ENCODE measurements at places on chromosomes 12 and 14.

- DNase-seq, result no peak
Observed at GRCh38 chr14:53620890-53621289, 335.7 kb downstream of the BMP4 start.

DNA sequence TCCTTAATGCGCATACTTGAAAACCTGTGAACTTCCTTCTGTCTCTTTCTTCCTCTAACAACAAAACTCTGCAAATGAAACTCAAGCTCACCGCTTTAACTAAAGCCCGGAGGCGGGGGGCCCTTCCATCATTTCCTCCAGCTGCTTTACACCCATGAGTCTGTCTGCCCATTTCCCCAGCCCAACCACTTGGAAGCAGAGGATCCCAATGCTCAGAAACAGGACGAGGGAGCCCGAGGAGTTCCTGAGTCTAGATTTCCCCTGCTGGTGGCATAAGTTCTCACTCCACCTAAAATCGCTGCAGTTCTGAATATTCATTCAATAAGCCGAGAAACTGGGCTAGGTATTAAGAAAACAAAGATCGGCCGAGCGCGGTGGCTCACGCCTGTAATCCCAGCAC, 30.8 kb downstream of the GPR19 start:
- no peak for DNase-seq

DNA sequence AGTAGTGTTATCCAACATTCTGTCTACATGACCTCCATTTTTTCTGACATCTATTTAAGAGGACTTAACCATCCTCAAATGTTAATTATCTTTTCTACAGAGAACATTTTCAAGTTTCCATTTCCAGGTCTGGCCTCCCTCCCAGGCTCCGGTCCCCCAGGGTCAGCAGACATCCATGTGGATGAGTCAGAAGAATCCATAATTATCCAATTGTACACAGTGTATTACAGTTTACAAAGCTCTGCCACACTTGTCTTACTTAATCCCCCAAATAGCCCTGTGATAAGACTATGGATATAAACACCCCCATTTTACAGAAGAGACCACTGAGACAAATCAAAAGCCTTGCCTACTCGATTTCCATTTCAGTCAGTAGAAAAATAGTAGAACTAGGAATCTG, 65.0 kb downstream of the SLC8A3 start:
- no peak for DNase-seq

GRCh38 chr14:93729993-93730392, 58.3 kb downstream of the PRIMA1 start:
- no peak for DNase-seq

- no peak for DNase-seq
Observed at GRCh38 chr12:92871116-92871515, 58.0 kb downstream of the EEA1 start.

GRCh38 chr14:37599507-37600368, 4.3 kb downstream of the TTC6 start:
- DNase-seq, result no peak

DNA sequence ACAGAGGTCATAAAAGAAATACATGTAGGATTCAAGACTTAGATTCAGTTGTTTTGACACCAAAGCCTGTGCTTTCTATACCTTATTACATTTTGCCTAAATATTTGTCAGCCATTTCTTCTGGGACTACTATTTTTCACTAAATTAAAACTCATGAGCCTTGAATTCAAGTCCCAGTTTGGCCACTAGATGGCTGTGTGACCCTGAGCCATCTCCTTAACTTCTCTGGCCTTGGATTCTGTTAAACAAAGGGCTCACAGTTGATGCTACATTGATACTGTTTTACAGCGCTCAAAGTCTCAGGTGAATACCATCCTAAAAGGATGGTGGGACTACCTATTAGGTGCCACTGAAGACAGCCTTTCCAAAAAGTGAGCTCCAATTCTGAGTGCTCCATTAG, 39.6 kb upstream of the CCDC198 start:
- peak; percentile 9 for DNase-seq

DNA sequence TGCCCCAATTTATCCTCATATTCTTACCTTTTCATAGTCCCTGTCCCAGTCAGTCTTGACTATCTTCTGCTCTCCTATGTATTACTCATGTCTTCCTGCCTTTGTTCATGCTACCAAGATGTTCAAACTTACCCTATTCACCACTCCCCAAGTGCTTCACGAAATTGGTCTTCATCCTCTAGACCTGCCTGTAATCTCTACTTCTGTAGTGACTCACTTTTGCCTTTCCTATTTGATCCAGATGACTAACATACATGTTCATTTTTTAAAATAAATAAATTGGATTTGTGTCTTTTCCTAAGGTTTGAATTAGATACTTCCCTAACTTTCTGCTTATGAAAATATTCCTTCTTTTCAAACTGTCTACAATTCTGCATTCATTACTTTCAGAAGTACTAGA, 107.7 kb upstream of the PPM1H start:
- DNase-seq, result no peak

GRCh38 chr12:122159882-122160281, 14.1 kb downstream of the IL31 start:
- no peak for DNase-seq

GRCh38 chr12:128078301-128078971, 188.5 kb upstream of the TMEM132C start:
- DNase-seq, result no peak

DNA sequence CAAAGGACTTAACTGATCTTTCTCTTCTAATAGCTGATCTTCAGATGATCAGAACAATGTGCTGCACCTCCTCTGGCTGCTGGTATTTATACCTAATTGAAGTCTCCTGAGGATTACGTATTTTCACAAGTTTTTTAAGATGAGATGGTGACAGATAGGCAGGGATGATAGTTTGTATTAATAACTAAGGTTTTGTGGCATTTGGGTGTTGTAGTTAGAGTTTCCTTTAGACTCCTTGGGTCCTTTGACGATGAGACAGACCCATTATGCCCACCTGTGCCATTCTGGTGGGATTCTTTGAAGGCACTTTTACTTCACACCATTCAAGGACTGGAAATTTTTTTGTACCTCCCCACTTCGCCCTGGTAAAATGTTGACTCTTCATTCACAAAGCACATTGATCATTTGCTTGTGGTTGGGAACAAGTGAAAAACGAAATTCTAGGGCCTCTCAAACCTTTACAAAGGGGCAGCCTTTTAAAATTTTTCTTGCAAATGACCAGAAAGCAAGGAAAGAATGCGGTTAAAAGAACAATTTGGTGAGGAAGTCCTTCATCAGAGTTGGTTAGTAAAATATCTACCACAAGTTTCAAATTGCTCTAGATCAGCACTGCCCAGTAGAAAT, at the start of gene IFNG:
IFNG (minus strand) TSS at position 60 of the 624 bp plus-strand sequence. CDS start 125 bp downstream, outside the sequence.
- no peak for DNase-seq

- no peak for DNase-seq
Observed at GRCh38 chr12:84822525-84822924, 90.1 kb downstream of the SLC6A15 start.

GRCh38 chr12:63521706-63522105, 146.6 kb downstream of the DPY19L2 start:
- DNase-seq, result no peak

- no peak for DNase-seq
Observed at GRCh38 chr14:74045522-74045921, 26.4 kb downstream of the BBOF1 start.

GRCh38 chr12:60195483-60195882, 599.7 kb downstream of the SLC16A7 start:
- DNase-seq, result no peak

- no peak for DNase-seq
Observed at GRCh38 chr14:86055512-86056075, 525.6 kb downstream of the FLRT2 start.

- peak; percentile 33 for DNase-seq
Observed at GRCh38 chr12:94133964-94134795, 14.2 kb upstream of the PLXNC1 start.

DNA sequence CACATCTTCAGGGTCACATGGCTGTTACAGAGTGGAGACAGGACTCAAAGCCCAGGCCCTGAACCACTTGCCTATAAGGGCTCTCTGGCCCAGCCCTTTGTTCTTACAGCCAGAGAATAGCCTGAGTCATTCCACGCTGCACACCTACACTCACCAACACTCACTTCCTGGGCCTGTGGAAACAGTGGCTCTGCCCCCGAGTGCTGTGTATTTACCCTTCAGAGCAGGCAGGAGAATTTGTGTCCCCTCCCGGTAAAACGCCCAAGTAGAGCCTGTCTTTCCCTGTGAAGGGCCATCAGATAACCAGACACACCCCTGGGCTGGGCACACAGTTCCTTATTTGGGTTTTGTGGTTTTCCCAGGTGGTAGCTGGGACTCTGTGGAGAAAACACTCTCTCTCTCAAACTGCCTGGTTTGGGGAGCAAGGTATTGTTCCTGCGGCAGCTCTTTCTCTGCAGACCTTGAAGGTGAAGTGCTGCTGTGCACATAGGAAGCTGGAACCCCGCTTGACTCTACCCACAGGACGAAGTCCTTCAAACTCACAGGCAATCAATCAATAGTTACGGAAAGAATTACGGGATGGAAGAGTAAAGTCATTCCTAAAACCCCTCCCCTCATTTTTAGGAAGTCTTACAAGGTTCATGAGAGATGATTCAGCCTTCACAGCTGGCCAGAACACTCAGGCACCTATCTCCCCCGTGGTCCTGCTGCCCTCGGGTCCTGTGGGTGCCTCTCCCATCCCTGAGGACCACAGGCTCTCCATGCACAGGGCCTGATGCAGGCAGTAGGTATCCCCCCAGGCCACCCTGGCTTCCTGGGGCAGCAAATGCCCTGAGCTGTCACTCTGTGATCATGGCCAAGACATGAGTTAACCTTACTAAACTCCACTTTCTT, 20.3 kb downstream of the FIGNL2 start:
- peak; percentile 70 for DNase-seq

Data from stimulated activated CD4-positive, alpha-beta T cell treated with anti-CD3 and anti-CD28 coated beads, Interleukin-2, amount 100 ng/mL, for 24 hours (primary cell).